Tongue (tissue), 3 donors: ENCODE measurements at places on chromosomes 16 and 17.
A peak's percentile ranks its signal among the peaks of the same experiment; 100 is the strongest.

GRCh38 chr17:63277629-63278028 is 168.5 kb downstream of the CYB561 start:
- no peak for DNase-seq

GRCh38 chr16:6317934-6318333 is 1014.7 kb upstream of the RBFOX1 start:
- no peak for DNase-seq

DNA sequence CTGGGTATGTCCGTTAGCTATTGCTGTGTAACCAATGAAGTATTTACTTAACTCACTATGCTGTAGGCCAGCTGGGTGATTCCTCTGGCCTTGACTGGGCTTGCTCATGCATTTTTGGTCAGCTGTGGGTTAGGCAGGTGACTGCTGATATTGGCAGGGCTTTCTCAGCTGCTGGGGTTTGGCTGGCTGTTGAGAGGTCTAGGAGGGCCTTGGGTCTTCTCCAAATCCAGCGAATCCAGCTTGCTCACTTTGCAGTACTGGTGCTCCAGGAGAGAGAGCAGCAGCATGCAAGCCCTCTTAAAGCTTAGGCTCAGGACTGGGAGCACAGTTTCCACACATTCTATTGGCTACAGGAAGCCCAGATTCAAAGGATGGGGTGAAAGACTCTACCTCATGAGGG is 270.1 kb downstream of the PHKB start:
- DNase-seq, result no peak

- DNase-seq, result no peak
These were observed 20.4 kb downstream of the ADGRG5 start for GRCh38 chr16:57562669-57563486.

GRCh38 chr16:89712274-89712781 is 8.4 kb downstream of the VPS9D1 start:
- DNase-seq, result peak; percentile 20

GRCh38 chr16:49455991-49456745 is 82.6 kb downstream of the C16orf78 start:
- no peak for DNase-seq

DNA sequence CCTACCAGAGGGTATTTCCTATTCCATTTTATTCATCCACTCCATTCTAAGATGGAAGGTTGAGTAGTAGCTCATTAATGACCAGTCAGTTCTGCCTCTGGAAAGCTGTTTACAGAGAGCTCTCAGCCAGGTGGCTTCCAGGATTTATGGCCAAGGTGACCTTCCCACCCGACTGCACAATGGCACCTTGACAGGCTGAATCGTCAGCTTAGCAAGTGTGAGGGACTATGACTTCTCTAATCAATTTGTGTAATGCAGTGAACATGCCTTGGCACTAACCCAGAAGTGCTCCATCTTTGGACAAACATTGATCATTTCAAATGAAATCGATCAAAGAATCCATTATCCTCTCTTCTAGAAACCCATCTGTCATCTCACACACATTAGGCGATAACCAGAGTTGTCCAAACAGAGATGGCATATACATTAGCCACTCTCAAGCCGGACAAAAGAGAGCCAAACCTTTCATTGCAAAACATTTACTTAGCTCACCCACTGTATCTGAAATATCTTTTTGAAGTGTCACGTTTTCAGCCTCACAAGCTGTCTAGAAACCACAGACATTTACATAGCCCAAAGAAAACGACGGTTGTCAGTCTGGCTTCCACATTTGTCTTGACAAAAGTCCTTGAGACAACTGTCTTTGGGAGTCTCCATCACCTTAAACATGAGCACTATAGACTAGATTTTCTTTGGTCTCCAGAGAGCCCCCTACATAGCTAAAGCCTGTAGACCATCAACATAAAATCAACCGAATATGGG is 35.6 kb downstream of the CLEC3A start:
- no peak for DNase-seq

DNA sequence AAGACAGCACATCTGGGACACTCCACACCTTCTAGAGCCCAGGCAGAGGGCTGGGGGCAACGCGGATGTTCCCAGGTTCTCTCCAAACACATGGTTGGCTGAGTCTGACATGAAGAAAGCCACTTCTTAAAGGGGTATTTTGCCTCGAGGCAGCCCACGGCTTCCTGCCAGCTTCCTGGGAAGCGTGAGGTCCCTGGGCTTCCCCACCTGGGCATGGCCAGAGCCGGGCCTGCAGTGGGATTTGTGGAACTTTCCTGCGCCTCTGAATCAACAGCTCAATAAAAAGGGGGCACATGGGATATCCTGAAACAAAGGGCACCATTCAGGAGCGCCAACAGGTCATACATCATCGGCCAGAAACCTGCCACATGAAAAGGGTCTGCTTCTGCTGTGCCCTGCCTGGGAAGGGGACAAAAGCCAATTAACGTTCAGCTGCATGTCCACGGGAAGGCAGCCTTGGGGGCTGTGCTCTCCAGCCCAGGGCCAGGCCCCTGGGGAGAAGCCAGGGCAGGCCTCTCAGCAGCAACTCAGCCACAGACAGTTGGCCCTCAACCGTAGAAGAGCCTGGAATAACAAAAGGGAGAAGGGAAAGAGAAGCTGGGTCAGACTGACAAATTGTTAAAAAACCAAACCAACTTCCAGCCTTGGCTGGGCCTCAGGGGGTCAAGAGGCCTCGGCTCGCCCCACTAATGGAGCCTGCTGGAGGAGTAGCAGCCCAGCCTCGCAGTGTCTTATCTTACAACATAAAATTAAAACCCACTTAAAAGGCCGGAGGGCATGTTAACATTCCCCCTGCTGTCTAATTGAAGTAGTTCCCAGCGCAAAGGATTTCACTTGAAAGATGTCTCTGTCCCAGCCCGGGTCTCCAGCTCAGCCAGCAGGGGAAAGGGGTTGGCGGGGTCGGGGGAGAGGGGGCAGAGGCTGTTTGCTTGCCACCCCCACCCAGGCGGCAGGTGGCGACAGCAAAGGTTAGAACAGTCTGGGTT is 34.2 kb downstream of the TBX4 start:
- DNase-seq, result peak; percentile 20

DNA sequence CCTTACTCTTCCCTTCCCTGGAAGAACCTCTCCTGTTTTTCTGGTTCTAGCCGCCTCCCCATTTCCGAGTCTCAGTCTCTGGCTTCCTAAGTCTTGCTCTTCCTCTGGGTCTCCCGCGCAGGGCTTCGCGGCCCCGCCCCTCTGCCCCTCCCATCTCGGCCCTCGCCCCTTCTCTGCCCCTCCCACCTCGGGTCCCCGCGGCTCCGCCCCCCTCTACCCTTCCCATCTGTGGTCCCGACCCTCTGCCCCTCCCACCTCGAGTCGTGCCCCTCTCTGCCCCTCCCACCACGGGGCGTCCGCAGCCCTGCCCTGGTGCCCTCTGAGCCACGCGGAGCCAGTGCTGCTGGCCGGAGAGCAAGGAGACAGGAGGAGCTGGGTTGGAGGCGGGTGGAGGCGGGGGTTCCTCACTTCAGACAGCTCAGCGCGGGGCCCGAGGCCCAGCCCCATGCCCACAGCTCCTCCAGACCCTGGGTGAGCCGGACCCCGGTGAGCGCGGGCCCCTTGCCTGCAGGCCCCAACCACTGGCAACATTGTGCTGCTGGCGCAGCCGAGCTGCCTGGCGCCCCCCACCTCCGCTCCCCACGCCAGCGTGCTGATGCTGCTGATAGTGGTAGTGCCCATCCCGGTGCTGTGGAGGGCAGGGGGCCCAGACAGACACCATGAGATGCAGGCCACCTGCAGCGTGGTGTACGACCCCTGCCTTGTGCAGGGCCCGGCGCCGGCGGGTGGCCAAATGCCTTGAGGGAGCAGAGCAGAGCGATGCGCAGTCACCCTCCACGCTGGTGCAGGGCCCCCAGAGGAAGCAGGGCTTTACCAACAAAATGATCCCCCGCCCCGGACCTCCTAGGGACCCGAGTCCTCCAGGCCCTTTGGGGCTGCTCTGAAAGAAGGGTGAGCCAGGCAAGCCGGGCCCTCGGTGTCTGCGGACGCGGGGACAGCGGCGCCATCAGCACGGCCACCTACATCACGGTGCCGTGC is 2115.3 kb downstream of the TP53TG3F start:
- no peak for DNase-seq

DNA sequence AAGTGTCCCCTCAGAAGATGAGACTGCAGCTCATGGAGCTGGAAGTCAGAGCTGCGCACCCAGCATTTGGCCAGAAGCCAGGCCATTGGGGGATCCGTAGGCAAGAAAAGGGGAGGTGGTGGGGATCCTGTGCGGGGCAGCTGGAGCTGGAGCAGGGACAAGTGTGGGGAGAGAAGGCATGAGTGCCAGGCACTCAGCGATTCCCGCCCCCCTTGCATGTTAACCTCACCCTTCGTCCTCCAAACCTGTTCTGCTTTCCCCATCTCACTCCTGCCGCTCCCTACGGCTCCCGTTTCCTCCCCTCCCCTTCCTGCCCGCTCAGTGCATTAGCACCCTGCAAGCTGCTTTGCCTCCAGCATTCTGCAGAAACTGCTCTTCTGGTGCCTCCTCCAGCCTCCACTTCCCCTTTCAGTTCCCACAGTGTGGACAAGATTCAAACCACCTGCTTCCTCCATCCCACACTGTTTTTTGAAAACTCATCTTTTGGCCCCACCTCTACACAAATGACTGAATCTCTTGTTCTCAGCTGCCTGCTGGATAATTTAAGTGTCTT is 5.6 kb downstream of the ALOX15 start:
- no peak for DNase-seq

DNA sequence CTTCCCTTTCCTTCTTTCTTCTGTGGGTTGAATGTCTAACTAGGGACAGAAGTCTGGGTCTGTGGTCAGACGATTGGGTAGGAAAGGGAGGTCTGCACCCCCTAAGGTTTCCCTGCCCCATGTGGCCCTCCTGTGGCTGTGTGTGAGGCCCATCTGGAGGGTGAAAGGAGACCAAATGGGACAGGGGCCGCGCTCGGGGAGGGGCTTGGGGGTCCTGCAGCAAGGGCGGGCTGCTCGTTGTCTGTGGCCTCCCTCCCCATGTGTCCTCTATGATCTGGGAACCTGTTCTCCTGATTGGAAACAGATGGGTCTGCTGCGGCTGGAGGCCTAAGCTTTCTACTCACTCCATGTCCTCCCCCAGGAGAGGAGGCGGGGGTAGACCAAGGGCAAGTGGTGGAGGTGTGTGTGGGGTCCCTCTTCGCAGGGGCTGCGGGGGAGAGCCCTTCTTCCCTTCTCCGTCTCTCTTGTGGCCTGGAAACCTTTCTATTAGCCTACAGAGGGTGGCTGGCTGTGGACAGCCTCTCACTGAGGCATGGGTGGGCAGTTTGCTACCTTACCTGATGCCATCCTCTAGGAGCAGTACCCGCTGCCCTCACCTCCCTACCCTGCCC is 18.6 kb downstream of the IGFBP4 start:
- peak; percentile 74 for DNase-seq

GRCh38 chr16:27154705-27155521 is 48.4 kb upstream of the KDM8 start:
- peak; percentile 66 for DNase-seq

DNA sequence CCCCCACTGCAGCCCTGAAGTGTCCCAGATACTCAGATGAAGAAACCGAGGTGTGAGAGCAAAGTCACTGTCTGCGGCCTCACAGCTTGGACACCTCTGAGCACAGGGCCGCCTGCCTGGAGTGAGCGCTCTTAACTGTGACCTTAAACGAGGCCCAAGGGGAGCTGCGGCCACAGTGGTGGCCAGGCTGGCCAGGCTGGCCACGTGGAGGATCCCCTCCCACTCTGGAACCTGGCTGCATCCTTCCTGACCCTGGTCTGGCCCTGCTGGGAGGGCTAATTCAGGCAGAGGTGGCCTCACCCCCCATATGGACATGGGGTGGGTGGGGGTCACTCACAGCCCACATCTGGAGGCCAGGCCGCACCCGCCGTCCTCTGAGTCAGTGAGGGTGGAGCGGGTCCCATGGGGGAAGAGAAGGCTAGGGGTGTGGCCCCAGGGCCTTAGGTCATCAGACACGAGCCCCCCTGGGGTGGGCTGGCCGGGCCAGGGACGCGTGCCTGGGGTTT is 6.6 kb downstream of the VASN start:
- DNase-seq, result no peak

DNA sequence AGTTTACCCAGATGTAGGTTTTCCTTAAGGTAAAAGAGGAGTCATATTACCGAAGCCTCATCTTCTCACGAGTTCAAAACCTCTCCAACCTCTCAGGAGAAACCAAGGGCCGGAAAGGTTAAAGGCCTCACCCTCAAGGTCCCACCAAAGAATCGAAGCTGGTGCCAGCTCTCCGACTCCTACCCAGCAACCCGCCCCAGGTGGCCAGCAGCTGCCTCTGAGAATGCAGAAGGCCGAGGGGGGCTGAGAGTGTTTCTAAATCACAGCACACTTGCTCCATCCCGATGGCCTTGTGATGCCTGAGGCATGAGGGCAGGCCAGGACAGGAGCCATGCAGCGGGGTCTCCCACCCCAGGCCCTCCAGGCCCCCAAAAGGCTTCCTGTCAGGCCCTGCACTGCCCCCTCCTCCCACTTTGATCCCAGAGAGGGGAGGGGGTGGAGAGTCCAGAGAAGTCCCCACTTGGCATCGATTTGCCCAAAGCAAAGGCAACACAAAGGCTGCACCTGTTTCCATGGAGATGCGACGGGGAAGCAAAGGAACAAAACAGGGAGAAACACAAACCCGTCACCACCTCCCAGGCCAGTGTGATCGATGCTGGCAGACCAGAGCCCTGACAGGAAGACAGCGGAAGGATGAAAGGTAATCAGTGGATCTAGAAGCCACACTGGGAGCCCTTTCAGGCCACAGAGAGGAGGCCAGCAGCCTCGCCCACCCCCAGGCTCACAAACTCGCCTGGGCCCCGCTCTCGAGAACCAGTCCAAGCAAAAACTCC is 39.0 kb downstream of the CUEDC1 start:
- DNase-seq, result peak; percentile 91

DNA sequence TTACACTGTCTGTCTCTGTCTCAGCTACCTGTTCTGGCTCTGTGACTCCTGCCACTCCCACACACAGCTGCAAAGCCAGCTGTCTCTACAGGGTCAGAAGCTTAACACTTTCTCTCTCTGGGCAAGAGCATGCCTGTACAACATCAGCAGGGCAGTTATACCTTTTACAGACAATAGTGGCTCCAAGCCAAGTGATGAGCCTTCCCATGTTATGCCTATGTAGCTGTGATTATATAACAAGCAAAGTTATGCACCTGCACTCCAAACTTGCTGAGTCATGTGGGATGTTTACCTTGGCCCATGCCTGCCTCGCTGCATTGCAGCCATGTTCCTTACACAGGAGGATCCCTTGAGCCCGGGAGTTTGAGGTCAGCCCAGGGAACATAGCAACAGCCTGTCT is 31.8 kb upstream of the APPBP2 start:
- DNase-seq, result no peak

- DNase-seq, result peak; percentile 89
These were observed 55.3 kb downstream of the WDR45B start for GRCh38 chr17:82592767-82593589.

DNA sequence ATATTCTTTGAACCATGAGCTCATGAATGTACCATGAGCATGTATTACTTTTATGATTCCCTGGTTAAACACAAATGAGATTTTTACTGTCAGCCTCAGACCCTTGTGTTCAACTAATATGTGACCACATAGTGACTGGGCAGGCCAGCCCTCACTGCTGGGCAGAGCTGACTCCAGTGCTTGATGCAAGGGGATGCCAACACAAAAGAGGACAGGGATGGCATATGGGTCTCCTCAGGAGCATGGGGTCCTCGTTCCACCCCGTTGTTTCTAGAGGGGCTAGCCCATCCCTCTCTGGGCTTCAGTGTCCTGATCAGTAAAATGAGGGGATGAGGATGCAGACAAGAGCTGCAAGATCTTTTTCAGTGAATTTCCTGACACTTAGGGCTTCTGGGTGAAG is 19.3 kb downstream of the CFAP20 start:
- no peak for DNase-seq

GRCh38 chr16:76222087-76222486 is 55.1 kb upstream of the CNTNAP4 start:
- no peak for DNase-seq
